Fibroblast of mammary gland (primary cell): ENCODE measurements at places on chromosomes 6 and 20.

DNA sequence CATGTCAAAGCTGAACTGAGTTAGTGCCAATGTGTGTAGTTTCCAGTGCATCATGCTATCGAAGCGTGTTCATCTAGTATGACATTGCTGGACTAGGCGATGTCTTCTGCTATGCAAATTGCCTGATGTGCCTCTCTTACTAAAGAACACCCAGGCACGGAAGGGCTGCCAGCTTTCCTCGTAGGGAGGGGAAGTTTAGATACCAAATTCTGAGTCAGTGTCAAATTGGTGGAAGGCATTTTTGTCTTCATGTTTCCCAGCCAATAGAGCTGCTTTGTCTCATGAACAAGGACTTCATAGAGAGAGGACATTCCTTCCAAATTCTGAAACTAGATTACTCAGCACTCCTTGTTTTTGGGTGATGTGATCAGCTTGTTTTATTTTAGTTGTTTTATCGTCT, 320.1 kb downstream of the BTBD3 start:
- DNase-seq: peak; percentile 35

DNA sequence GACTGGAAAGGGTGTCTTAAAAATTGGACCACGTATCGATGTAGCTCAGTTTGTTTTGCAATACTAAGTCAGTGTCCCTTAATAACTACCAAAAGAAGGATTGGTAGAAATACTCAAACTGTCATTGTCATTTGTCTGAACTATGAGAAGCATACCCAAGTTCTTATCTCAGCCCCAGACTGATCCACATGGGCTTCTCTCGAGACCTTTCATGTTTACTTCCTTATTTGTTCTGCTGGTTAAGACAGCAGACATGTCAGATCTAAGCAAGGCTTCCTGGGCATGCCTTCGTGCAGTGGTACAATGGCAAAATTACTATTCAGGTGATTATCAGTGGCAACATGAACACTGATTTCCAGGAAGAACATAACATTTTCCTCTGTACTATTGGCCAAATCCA, 211.1 kb upstream of the PHACTR1 start:
- no peak for DNase-seq

- DNase-seq: no peak
Observed at GRCh38 chr6:14095437-14095836, 22.1 kb upstream of the CD83 start.

GRCh38 chr6:17165383-17165782, 63.5 kb downstream of the STMND1 start:
- no peak for DNase-seq

- DNase-seq: no peak
Observed at GRCh38 chr20:40575851-40576250, 113.2 kb downstream of the MAFB start.

GRCh38 chr6:14567842-14568241, 450.3 kb downstream of the CD83 start:
- DNase-seq: peak; percentile 4

DNA sequence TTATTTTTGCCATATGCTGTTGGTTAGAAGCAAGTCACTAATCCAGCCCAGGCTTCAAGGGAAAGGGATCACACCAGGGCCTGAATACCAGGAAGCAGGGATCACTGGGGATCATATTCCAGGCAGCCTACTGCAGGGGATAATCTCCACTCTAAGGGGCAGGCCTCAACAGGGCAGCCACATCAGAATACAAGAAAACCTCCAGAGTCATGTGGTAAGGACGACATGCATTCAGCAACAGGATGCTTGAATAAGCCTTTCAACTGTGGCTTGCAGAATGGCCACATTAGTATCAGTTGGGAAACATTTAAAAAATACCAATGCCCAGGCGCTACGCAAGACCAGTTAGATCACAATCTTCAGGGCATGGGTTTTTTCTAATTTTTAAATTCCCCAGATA, 109.1 kb downstream of the LY86 start:
- DNase-seq: no peak

- no peak for DNase-seq
Observed at GRCh38 chr20:41175201-41175651, 37.9 kb downstream of the PLCG1 start.

DNA sequence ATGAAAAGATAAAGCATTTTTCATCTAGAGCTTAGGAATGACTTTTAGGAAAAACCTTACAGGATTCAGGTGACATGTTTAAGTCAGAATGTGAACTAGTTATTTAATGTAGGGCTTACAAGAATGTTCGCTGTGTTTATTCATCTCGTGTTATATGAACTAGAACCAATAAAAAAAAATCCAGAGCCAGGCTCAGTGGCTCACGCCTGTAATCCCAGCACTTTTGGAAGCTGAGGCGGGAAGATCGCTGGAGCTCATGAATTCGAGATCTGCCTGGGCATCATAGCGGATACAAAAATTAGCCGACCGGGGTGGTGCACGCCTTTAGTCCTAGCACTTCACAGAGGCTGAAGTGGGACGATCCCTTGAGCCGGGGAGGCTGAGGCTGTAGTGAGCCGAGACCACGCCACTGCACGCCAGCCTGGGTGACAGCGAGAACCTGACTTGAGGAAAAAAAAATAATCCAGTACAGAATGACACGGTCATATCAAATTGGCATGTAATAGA, 46.3 kb downstream of the OR2B2 start:
- no peak for DNase-seq

- DNase-seq: no peak
Observed at GRCh38 chr6:107538856-107539387, 49.0 kb downstream of the SOBP start.

DNA sequence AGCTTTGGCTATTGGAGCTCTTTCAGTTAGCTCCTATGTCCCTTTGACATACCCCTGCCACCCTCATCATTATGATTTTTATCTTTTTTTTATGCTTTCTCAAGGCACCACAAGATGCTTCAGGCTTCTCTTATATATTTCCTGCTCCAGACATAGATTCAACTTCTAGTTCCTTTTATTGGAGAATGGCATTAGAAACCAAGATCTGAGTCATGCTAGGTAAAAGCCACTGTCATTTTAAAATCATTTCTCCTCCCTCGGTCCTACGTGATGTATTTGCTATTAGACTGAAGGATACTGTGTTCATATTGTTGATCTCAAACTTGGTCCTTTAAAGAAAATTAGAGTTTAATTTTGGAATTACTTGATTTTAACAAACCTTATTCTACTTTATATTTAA, 8.3 kb downstream of the TENT5A start:
- DNase-seq: no peak
